ENCODE measurements at places on chromosomes 12 and 14.
A peak's percentile ranks its signal among the peaks of the same experiment; 100 is the strongest.

GRCh38 chr12:14272956-14273912 is 92.2 kb upstream of the ATF7IP start:
- DNase-seq = no peak

- no peak for DNase-seq
Measured at GRCh38 chr12:30117483-30117882, 333.7 kb upstream of the TMTC1 start.

DNA sequence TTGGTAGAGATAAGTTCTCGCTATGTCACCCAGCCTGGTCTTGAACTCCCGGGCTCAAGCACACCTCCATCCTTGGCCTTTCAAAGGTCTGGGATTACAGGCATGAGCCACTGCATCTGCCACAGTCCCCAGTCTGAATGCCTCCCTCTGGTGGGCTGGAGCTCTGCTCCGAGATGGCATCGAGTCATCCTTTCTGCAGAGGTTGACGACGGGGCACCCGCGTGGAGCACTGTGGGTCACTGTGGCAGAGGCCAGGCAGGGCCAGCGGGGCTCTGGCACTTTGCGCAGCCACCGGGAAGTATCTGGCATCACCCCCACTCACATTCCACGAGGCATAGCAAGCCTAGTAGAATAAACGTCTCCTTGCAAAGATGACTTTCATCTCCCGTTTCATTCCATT is 163.3 kb upstream of the DIO3 start:
- no peak for DNase-seq

DNA sequence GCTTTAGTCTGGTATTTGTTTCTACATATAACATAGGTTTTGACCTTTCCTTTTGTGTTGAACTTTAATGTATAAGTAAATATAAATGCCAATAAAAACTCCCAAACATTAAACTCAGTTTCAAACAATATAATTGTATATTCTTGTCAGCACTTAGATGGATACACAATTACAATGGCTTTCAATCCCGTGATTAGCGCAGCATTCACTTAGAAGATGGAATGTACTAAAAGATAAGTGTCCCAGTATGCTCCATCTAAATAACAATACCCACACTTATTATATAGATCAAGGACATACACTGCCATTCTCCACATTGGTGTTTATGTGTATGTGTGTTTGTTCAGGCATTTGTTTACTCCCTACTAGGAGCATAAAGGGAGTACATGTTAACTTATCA is 193.1 kb downstream of the SOX5 start:
- DNase-seq = no peak

DNA sequence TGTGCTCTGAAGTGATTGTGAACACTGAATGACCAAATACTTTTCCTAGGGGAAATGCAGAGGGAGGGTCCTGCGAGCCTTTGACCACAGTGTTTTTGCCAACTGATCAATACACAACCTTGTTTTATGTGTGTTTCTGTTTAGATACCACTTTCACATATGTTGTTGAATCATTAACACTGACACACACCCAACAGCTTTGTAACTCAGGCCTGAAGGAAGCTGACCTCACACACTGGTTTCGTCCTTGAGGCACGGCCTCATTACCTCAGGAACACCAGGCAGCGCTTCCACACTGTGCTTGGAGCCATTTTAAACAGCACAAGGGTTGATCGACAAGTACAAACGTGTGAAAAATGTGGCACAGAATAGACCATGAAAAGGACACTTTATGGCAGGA is 60.0 kb downstream of the PPFIBP1 start:
- no peak for DNase-seq

GRCh38 chr12:104304261-104305009 is 896 bp downstream of the EID3 start:
- no peak for DNase-seq

GRCh38 chr14:44449680-44450079 is 57.4 kb downstream of the FSCB start:
- DNase-seq = peak; percentile 94

- no peak for DNase-seq
Measured at GRCh38 chr12:18750085-18750484, 12.2 kb downstream of the CAPZA3 start.

DNA sequence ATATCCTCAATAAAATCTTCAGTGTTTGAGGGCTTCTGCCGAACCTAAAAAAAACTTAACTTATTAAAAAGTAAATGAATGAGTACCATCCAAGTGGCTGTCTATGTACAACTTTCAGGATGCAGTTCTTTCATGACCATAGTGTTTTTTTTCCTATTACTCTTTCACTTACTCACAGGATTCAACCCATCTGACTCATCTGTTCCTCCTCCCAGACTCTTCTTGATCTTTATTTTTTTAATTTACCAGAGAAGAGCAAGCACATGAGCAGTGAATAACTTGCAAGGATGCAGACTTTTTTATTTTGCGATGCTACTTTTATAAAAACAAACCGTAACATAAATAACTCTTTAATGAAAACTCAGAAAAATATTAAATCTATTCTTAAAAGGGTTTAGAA is 24.5 kb downstream of the RECQL start:
- no peak for DNase-seq

DNA sequence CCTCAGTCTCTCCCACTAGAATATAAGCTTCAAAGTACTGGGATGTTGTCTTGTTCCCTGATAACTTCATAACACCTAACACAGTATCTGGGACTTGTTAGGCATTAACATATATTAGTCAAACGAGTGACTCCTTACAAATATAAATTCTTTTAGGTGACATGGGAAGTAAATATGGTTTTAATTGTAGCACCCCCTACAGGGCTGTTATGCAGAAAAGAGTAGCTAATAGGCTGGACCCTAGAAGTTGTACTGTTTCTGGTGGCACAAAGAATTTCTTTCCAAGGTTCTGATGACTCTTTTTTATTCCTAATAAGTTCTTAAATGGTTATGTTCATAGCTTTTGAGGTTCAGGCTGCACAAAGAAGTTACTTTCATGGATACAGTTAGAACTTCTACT is 29.8 kb downstream of the GPATCH2L start:
- no peak for DNase-seq

GRCh38 chr14:23436327-23437132 is 1.1 kb upstream of the MYH7 start:
- DNase-seq = peak; percentile 45

DNA sequence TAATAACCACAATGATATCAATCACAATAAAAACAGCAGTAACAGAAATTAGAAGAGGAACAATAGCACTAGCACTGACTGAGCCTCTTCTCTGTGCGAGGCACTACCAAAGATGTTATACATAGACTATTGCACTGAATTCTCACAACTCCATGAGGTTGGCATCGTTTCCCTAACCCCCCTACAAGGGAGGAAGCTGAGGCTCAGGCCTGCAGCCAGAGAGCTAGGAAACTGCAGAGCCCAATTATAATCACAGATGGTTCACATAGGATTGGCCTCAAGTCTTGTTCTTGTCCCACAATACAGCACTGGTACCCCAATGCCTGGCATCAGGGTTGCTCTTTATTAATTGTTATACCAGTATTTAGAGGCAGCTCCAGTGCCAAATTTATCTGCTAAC is 278.0 kb downstream of the CEP128 start:
- no peak for DNase-seq

GRCh38 chr14:72640911-72641485 is 252.9 kb downstream of the DPF3 start:
- DNase-seq = no peak

GRCh38 chr12:12859690-12860089 is 31.7 kb upstream of the GPRC5A start:
- no peak for DNase-seq

DNA sequence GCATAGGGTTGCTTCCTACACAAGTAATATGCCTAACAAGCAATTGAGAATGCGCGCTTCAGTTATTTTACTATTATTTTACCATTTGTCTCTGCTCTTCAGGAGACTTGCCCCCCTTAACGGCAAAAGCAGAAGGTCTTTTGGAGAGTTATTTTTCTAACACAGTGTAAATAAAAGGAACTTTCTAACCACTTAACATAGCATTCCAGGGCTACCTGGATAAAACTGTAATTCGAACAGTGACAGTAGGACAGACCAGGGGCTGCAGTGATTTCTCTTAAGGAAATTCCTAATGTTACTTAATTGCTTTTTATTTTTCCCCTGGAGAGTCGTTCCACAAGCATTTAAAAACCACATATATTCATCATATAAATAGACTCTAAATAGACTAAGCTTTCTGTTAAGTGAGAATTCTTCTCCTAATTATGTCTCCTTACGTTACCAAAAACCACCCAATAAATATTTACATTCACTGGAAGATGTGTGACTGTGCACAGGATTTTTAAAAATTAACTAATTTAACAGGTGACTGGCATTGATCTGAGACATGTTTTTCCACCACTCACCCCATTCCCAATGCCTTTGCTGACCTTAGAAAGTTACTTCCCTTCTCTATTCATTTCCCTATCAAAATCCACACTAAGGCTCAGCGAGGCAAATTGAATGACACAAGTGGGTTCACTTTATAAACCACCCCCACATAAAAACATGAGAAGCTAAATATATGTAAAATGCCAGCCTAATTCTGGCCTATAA is 72.4 kb downstream of the RNF34 start:
- DNase-seq = no peak

DNA sequence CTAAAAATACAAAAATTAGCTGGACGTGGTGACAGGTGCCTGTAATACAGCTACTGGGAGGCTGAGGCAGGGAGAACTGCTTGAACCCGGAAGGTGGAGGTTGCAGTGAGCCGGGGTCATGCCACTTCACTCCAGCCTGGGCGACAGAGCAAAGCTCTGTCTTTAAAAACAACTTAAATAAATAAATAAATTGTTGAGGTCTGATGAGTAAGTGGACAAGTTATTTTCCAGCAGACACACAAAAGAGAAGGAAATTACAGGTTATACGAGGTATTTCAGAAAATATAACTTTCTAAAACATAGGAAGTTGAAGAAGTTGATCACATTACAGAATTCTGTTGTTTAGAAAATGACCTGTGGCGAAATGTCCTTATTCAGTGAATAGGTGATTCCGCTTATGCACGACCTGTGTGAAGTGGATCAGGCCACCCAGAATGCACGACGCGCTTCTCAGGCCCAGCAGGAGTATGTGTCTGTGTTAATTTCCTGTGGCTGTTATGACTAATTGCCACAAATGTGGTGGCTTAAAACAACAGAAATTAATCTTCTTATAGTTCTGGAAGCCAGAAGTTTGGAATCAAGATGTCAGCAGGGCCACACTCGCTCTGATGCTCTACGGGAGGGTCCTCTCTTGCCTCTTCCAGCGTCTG is 38.1 kb downstream of the P2RX7 start:
- no peak for DNase-seq

DNA sequence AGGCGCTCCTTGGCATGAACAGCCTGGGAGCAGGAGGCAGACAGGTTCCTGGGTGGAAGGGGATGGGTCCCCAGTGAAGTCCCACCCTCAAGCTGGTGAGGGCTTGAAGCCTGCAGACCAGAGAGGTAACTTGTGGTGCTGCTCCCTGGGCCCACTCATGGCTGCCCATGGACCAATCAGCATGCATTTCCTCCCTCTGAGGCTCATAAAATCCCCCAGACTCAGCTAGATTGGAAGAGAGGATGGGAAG is 50.2 kb downstream of the A2M start:
- no peak for DNase-seq

DNA sequence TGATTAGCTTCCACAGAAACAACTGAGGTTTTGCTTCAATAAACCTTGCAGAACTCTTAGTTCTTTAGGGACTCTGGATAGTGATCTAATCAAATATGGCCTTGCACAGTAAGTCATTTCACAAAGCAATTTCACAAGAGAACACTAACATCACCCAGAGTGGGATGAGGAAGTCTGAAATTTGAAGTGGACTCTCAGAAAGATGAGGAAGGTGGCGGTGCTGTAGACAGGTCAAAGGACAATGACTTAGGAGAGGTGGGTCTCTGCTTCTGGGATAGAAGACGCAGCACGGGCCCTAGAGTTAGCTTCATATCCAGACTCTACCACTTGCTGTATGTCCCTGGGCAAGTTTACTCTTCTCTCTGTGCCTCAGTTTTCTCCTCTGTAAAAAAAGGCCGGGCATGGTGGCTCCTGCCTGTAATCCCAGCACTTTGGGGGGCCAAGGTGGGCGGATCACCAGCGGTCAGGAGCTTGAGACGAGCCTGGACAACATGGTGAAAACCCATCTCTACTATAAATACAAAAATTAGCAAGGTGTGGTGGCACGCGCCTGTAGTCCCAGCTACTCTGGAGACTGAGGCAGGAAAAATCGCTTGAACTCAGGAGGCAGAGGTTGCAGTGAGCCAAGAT is 18.9 kb downstream of the FOS start:
- DNase-seq = no peak

- DNase-seq = no peak
Measured at GRCh38 chr14:35362911-35363374, 41.6 kb downstream of the NFKBIA start.

GRCh38 chr12:89047856-89048418 is 304.4 kb downstream of the DUSP6 start:
- no peak for DNase-seq

- no peak for DNase-seq
Measured at GRCh38 chr14:50594577-50595316, 34.8 kb downstream of the ATL1 start.

DNA sequence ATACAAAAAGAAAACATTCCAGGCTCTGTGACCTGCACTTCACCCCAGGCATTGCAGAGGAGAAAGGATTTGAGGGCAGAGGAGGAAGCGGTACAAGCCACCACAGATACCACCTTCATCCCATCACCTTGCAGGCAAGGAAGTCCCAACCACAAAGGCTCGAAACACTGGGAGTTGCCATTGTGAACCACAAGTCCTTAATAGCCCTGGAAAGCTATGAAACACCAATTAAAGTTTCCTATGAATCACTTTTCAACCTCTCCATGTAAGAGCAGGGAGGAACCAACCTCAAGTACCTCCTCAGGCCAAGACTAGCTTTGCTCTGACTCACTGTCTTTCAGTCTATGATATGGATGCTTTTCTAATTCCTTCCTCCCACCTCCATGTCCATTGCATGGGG is 27.0 kb downstream of the MAP3K9 start:
- DNase-seq = no peak

GRCh38 chr14:100979780-100980179 is 76.3 kb upstream of the RTL1 start:
- DNase-seq = no peak

GRCh38 chr12:92000597-92000996 is 145.0 kb downstream of the BTG1 start:
- no peak for DNase-seq

GRCh38 chr14:65789363-65789762 is 376.8 kb downstream of the FUT8 start:
- DNase-seq = no peak

GRCh38 chr12:13798162-13798561 is 183.2 kb downstream of the GRIN2B start:
- no peak for DNase-seq

DNA sequence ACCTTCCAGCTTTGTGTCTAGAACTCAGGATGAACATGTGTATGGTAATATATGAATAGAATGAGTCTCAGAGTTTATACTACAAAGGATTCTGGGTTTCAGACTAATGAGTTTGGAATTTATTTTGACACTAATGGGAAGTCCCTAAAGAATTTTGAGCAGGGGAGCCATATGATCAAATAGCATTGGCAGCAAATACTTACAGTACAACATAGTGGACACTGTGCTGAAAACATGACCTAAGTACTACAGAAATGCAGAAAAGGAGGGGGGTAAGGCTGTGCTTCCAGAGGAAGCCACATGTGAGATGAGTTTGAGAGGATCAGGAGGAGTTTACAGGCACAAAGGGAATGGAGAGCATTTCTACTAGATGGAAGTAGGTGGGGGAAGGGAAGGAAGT is 225.8 kb downstream of the C12orf42 start:
- DNase-seq = no peak

GRCh38 chr14:60951776-60952435 is 29.0 kb downstream of the TRMT5 start:
- no peak for DNase-seq

Measured in large intestine (tissue), 12 donors.